Stimulated activated CD8-positive, alpha-beta memory T cell treated with anti-CD3 and anti-CD28 coated beads, Interleukin-15, amount 100 ng/mL, for 4 hours (primary cell): ENCODE measurements at places on chromosomes 1 and 21.

DNA sequence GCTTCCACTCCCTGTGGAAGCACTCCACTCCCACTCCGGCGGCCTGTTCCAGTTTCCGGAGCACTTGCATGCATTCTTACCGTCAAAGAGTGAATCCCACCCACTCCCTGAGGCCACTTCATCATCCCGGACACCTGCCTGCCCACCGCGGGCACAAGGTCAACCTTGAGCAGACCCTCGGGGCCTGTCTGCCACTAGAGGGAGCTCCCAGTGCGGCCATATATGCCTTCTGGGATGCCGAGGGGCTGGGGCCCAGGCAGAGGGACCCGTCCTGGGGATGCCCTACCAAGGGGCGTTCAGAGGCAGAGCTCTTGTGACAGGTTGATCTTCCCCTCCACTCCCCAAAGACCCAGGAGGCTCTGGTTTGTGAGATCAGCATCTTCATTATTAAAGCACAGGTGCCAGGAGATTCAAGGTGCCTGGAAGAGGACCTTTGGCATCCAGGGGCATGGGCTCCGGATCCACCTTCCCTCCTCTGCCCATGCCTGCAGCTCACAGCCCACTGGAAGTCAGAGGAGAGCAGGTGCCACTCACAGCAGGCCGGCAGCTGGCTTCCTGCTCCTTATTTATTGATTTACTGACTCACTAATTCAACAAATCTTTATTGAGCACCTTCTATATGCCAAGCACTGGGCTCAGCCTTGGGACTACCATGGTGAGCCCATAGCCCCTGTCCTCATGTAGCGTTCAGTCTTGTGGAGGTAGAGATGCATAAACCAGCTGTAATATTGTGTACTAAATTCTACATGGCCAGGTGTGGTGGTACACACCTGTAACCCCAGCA, 47.3 kb downstream of the UBIAD1 start:
- no peak for DNase-seq

- no peak for DNase-seq
These were observed 98.5 kb downstream of the AKT3 start for GRCh38 chr1:243751506-243751905.

DNA sequence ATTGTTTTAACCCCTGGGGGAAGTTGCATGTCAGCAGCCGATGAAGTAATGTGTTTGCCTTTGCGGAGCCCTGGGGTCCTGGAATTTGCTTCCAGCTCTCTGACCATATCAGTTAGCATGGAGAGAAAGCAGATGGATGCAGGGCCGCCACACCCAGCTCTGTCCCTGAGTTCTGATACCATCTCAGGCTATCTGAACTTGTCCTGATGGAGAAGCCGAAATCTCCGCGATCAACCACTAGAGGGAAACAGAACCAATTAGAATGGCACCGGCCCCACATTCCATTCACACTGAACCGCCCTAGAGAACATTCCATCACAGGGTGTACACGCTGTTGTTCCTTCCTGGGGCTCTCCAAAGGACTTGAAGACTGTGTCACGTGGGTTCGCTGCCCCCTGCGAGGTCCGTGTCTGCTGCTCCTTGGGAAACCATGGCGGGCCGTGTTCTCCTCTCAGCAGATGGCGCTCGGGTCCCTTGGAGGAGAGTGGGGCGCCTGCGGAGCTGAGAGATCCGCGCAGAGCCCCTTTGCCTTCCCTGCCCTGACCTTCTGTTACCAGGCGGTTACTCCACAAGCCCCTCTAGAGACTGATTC, 75.4 kb downstream of the ABCA4 start:
- DNase-seq, result no peak

DNA sequence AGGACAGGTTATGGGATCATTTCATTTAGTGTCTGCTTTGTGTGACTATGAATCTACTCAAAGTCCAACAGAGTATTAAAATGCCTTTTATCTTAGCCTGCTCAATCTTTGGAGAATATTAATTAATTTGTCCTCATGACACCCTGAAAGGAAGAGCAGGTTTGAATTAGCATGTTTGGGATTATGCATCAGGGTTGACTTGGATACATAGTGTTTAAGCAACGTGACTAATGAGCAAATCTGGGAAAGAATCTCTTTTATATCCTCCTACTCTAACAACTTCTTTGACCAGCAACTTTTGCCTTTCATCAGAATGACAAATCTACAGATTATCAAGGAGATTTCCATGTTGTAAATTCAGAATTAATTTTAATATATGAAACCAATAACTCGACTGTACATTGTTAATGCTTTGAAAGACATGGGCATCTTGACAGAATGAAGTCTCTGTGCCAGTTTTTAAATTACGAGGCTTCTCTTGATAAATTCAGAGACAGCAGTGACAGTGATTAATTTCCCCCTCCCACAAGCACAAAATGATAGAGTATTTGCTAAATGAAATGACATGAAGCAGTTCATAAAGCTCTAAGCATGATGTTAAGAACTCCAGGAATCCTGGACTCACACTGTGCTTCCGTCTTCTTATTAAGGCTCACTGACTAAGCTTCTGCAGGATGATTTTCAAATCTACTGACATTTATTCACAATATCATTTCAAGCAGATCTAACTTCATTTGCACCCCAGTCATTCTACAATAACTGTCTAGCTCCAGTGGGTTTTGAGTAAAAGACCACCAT, 156.5 kb downstream of the PCNX2 start:
- DNase-seq, result no peak

DNA sequence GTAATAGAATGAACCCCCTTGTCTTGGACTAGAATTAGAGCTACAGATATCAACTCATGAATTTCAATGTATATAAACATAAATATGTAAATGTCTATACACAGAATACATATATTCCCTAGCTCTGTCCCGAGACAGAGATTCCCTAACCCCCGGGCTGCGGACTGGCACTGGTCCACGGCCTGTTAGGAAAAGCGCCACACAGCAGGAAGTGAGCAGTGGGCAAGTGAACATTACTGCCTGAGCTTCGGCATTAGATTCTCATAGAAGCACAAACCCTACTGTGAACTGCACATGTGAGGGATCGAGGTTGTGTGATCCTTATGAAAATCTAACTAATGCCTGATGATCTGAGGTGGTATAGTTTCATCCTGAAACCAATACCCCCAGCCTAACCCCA, 51.2 kb downstream of the PIK3R3 start:
- DNase-seq, result no peak

DNA sequence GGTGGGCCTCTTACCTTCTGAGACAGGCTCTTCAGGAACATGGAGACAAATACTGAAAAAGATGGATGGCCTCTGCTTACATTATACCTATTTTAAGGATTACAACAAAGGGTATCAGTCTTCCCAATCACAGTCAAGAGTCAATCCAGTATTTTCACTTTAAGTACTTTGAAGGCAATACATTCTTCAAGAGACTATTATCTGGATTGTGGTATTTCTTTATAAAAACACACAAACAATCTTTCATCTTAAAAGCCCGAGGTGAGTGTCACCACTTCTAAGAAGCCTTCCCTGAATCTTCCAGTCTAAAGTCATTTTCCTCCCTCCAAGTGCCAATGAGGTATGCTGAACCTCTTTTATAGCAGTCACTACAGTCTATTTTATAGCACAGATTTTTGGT, 45.3 kb downstream of the WASF2 start:
- no peak for DNase-seq

GRCh38 chr21:45381865-45382696, 22.9 kb upstream of the COL18A1 start:
- DNase-seq, result no peak

DNA sequence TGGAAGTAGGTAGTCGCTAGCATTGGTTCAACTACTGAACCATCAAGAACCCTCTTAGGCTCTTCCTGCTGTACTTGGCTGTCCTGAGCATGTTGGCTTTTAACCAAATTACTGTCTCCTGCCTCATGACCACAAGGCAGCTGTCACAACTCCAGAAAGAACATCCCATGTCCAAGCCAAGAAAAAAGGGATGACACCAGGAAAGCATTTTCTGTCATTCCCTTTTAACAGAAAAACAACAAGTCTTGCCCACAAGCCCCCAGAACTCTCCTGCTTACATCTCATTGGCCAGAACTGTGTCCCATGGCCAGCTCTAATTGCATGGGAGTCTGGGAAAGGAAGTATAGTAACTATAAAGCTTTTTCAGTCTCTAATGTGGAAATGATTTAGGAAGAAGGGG, 2.4 kb upstream of the RNU5D-1 start:
- DNase-seq, result no peak

DNA sequence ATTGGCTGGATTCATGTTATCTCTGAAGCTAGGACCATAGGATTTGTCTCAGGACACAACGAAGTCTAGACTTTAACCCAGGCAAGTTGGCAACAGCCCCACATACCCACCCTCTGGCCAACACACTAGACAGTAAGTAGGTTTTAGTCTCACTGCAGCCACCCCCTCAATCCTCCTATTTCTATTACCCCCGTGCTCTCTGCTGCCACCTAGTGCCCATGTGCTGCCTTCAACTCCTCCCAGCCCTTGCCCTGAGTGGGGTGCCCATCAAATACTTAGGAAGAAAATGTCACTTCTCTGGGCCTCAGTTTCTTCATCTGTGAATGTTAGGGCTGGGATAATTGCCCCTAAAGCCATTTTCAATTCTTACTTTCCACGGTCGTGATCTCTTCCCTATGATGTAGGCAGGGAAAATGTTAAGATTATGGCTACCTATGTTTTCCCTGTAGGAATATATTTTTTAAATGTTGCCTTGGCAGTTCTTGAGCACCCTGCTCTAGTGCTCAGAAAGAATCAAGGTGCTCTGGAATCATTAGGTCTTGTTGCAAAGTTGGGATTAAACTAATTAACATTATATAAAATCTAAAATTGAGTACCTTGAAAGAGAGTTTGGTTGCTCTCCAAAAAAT, 213.0 kb downstream of the LMX1A start:
- DNase-seq, result no peak

GRCh38 chr1:156796340-156797097, 20.1 kb downstream of the SH2D2A start:
- DNase-seq, result no peak

DNA sequence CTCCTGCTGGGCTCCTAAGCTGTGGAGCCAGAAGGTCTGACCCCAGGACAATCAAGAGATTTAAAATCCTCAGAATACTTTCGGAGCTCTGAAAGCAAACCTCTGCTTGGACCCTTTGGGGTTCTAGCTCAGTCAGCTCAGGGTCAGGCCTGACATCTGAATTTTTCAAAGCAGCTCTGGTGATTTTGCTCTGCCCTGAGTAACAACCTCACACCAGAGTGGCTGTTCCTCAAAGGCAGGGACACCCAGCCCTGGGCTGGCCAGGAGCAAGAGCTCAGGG, 11.9 kb downstream of the SLC1A7 start:
- DNase-seq, result no peak

- DNase-seq, result no peak
These were observed 20.1 kb downstream of the HSD3B2 start for GRCh38 chr1:119435052-119435451.

GRCh38 chr1:25861316-25862286, 2.3 kb upstream of the AUNIP start:
- no peak for DNase-seq

DNA sequence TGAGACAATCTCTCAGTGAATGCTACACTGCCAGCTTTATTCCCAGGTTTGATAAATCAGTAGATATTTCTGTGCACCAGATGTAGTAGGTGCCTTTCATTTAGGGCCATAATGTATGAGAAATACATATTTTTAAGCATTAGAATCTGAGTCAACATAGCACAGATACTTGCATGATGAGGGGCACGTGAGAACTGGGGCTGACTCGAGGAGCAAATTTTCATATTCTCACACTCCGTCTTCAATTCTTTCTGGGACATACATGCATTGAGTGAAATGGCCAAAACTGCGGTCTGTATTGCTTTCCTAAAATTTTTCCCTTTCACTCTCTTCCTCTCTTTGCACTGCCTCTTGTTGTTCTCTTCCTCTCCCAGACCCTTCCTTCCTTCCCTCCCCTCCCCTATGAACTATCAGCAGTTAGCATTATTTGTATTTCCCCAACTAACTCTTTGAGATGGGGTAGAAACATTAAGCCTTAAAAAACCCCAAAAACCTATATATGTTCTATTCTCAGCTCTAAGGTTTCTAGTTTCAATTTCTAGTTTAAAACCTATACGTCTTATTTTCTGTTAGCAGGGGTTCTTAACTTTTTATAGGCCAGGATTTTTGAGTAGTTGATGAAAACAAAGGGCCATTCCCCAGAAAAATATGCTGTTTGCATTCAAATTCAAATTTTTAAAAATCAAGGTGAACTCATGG, 289.1 kb downstream of the PTBP2 start:
- DNase-seq, result no peak

DNA sequence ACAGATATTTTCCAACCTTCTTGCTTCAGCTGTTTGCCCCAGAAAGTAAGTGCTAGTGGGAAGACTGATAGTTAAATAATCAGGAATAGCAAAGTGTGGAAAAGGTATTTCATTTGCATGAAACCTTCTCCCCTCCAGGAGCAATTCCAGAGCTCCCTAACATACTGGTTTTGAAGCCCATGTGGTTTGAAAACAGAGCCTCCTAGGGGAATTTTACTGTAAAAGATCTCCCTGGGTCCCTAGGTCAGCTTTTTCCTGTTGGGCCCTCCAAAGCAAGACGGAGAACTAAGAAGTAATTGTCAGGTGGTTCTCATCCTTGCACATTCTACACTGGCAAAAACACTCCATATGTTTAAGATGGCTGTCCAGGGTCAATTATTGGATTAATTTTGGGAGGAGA, 218.7 kb upstream of the FOXD3 start:
- no peak for DNase-seq

- no peak for DNase-seq
These were observed at the start of gene FHL3 for GRCh38 chr1:38005195-38006007. FHL3 (minus strand) TSS chr1:38005514; CDS start chr1:37999412, 6,102 bp downstream.
